ENCODE measurements at places on chromosomes 13 and 19. TPM values are rescaled to one million over a fixed set of nuclear protein-coding genes. Genes with fewer than 3 reads are reported as not detected.

GRCh38 chr19:42325896-42326771 is 699 bp downstream of the MEGF8 start:
- DNase-seq = peak; percentile 38

GRCh38 chr13:77545626-77546412 is 10.3 kb downstream of the SCEL start:
- DNase-seq = no peak

GRCh38 chr19:57829316-57829715 is 783 bp upstream of the ZNF587B start:
- DNase-seq = no peak

- no peak for DNase-seq
These were observed 51.1 kb downstream of the FNDC3A start for GRCh38 chr13:49026851-49027250.

GRCh38 chr19:11856596-11857250 is 8.2 kb downstream of the ZNF439 start:
- no peak for DNase-seq

Gene ECSIT
- total RNA-seq = 167 TPM

Gene ZNF792
- total RNA-seq = 3.2 TPM

Gene CEACAM21
- total RNA-seq = 0.60 TPM

Gene C1QTNF9
- total RNA-seq = 3.0 TPM

Gene TPRX1
- not detected for total RNA-seq

Gene NKG7
- total RNA-seq = 1.8 TPM

All from left ventricle myocardium inferior (tissue), 1 donor.